Muscle of arm (tissue), 14 donors: ENCODE measurements at places on chromosomes 4 and X. TPM values are rescaled to one million over a fixed set of nuclear protein-coding genes. Genes with fewer than 3 reads are reported as not detected.
A peak's percentile ranks its signal among the peaks of the same experiment; 100 is the strongest.

DNA sequence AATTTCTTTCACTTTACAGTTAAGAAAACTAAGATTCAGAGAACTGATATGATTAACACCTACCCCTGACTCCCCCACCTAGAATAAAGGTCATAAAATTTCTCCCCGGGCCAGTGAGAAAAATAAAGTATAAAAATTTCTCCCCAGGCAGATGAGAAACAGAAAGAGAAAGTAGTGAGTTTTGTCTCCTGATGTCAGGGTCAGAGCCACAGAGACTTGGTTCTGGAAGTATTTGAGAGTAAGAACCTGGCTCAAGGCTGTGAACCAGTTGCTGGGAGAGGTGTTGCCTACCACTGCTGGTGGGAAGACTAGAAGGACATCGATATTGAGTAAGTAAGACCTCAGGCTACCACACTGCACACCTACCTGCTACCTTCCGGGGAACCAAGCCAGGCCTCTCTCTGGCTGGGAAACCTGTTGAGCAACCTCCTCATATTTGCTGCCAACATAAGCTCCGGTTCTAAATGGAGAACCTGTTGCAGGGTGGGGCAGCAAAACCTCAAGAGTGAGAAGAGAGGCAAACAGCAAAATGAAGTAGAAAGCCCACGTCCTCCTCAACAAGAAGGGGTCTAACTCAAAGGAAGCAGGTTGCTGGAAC, 104.2 kb upstream of the PUDP start:
- DNase-seq, result no peak

- no peak for DNase-seq
Observed at GRCh38 chr4:147725673-147726072, 6.2 kb upstream of the ARHGAP10 start.

VCX2 gene
- polyA plus RNA-seq, result not detected

ASMT gene
- polyA plus RNA-seq, result not detected

DNA sequence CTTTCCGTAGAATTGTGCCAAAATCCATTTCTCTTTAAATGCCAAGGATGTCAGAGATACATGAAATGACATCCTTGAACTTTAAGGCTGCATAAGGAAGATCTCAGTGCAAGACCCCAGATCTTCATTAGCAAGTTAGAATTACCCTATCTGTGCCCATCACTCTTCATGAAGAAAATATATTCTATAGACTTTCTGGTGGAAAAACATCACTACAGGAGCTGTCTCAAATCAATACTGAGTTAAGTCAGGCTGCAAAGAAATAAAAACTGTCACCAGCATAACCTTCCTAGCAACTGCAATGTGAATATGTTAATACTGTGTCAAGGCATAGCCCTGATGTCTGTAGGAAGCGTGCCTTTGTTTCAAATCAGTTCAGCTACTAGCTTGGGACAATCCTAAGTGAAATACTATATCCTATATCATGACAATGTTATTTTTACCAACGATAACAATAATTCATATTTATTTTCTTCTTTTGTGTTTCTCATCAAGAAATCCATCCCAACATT, 173.3 kb downstream of the TBCK start:
- no peak for DNase-seq

DNA sequence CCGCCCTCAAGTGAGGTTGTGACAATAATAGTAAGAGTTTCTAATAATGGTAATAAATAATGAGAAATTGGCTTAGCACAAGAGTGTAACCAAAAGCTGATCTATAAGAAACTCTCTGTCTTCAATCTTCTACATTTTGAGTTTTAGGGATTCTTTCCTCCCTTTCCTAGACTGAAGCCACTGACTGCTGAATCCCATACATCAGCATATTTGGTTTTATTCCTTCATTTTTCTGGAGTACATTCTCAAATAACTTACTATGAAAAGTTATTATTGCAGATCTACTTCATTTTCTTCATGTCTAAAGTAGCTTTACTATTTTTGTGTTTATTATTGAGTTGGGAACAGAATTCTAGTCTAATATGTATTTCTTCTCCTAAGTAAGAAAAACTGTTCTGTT, 49.9 kb upstream of the ADAD1 start:
- DNase-seq, result no peak

- DNase-seq, result no peak
Observed at GRCh38 chrX:103864886-103865534, 33.0 kb upstream of the RAB9B start.

CCKAR gene
- not detected for polyA plus RNA-seq

SSX2 gene
- not detected for polyA plus RNA-seq

DNA sequence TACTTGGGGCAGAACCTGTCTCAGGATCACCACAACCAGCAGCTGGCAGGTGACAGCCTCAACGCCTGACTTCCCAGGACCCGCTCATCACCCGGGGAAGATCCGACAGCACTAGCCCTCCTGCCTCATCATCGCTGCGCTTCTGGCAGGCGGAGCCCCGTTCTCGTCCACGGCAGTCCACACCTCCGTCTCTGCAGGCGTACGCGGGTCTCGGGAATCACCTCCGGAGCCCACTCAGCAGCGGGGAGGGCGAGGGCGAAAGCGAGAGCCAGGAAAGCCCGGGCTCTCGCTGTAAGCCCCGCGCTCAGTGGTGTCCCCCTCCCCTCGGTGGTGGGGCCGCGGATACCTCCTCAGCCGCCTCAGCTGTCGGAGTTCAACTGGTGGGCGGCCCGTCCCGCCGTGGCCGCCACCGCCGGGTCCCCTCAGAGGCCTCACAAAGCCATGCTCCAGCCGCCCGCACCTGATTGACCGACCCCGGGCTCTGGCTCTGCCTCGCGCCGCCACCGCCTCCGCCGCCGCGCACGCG, 518 bp upstream of the CNKSR2 start:
- no peak for DNase-seq

DNA sequence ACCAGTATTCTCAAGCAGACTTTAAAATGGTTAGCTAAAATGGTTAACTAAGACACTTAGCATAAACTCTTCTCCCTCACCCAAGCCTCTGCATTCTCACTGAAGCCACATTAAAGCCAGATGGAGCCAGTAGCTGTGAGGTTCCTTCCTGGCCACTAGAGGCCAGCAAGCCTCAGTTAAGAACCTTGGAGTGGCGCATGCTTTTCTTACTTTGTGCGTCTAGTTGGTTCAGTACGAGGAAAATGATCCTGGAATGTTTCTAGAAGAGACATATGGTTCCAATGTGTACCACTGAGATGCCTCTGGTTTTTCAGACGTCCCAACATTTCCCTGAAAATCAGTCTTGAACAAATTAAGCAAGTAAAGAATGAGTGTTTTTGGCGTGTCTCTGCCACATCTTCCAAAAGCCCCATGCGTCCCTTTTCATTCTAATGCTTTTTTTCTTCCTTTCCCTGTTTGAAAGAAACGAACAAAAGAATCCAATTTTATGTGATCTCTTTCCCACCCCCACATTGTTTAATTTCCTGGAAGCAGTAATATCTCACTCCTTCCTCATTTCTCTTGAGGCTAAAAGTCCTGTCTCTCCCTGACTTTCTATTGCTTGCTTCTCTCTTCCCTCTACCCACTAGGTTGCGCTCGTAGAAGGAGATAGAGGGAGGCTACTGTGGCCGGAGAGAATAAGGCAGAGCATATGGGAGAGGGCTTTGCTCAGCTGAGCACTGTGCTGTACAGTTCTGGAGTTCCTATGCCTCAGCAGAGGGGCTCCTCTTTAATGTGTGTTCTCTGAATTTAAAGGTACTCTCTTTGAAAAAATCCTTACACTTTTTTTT, 82.9 kb upstream of the TAB3 start:
- DNase-seq, result peak; percentile 36

DNA sequence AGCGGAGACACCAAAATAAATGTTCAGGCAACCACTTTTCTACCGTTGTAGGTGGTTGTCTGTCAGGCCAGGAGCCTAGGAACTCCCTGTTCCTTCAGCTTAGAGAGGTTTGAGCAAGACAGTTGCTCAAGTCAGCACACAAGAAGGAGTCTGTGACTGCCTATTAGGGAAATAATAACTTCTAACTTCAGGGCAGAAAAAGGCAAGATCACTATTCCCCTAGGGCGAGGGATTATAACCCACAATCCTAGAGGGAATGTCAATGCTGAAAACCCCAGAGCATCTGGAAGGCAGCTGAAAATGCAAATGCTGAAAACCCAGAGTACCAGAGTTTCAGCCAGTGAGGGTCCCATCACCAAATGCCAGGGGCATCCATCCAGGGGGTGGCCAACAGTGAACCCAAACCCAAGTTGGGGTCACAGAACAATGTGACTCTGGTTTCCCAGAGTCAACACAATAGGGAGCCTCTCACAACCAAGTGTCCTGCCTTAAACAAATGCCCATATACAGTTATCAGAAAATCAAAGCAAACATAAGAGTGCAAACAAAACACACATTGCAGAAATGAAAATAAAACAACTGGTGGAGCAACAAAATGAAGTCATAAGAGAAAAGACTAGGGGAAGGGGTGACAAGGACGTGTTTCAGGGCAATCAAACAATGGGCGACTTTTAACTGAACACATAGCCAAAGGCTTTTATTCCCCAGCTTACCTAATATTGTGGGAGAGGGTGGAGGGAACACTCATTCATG, 27.6 kb downstream of the MORF4L2 start:
- DNase-seq, result no peak

MAGEB2 gene
- polyA plus RNA-seq, result not detected

UTP14A gene
- polyA plus RNA-seq, result 29.1 TPM

GRCh38 chr4:5033281-5033841, 14.1 kb upstream of the CYTL1 start:
- DNase-seq, result no peak

- DNase-seq, result peak; percentile 71
Observed at GRCh38 chr4:112910109-112910736, 139.2 kb upstream of the ANK2 start.

DNA sequence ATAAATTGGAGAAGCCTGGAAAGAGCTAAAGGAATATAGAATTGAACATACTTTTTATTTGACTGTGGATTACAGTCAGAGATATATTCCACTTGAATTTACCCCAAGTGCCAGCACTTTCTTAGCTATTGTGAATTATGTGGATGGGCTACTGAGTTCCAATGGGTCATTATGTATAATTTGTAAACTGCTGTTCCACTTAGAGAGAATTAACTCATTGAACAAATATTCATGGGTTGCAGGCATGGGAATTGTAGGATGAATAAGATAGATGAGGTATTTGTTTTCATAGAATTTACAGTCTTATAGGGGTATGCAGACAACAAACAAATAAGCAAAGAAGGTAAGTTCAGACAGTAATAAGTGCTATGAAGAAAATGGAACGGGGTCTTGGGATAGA, 195.7 kb downstream of the SHROOM3 start:
- DNase-seq, result no peak

DNA sequence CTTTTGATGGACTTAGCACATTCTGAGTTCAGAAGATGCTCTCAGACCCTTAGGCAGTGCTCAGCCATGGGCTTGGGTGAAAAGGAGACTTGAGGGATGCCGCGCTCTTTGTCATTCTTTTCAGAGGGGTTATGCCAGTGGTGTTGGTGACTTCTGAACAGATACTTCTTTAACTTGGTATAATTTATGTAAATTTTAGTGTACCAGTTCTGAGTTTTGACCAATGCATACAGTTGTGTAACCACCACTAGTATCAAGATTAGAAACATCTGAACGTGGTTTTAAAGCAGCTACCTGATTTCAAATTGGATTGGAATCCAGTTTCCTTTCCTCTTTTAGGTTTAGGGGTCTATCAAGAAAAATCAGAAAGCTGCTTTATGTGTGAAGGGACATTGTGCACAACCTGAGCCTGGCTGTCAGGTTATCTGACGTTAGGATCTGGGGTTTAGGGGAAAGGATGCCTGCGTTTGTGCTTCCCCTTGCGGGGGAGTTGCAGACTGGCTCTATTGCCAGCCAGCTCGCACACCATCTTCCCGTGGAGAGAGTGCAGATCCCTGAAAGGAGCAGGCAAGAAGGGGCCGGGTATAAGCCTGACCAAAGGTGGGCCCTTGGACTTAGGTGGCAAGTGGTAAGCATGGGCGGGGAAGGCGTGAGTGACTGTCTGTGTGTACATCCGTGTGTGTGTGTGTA, 19.0 kb downstream of the SMS start:
- DNase-seq, result no peak

- no peak for DNase-seq
Observed at GRCh38 chrX:119762718-119763117, 4.3 kb downstream of the SOWAHD start.

- DNase-seq, result no peak
Observed at GRCh38 chr4:96543346-96543745, 703.5 kb downstream of the PDHA2 start.

DNA sequence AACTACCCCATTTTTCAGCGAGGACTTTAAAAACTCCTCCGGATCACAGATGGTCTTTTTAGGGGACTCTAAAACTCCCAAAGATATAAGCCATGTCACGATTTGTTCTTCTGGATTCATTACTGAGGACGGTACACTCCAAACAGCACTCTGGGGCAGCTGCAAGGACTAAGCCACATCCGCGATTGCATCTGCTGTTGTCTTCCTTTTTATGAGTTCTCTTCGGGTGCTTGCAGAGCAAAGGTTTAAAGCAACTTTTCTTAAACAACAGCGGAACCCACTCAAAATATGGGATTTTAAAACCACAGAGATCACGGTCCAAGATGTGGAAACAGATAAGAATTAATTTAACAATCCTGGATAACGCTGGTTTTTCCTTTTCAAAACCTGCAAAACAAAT, at the start of gene ARHGEF6:
Gene ARHGEF6 (minus strand): TSS at position 170 of the 400 bp plus-strand sequence. CDS start 50 bp downstream, at position 120.
- DNase-seq, result peak; percentile 34

DNA sequence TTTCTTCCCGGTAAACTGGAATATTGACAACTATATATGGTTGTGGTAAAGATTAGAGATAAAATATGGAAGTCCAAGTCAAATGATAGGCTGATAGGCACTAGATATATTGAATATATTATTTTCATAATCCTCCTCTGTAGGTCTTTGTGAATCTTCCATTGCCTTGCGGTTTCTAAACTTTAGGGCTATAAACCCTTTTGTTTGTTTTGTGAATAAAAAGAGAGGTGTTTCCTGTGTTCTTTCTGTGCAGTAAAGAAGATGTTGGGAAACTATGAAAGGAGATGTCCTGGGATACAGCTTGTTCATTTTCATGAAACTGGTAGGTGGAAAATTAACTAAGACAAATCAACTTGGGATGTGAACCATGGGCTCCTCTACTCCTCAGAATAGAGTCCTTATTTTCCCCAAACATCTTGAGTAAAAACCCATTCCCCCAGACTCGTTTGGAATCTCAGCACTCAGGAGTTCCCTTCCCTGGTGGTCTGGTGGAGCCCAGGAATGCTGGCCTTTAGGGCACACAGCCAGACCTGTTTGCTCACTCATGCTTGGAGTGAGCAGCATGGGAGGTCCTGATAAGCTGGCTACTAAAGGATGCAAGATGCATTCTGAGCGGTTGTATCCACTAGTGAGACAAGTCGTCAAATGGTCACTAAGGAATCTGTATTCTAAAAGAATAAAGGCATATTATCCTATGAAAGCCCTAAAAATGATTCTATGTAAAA, 22.2 kb downstream of the PRDM8 start:
- no peak for DNase-seq

DNA sequence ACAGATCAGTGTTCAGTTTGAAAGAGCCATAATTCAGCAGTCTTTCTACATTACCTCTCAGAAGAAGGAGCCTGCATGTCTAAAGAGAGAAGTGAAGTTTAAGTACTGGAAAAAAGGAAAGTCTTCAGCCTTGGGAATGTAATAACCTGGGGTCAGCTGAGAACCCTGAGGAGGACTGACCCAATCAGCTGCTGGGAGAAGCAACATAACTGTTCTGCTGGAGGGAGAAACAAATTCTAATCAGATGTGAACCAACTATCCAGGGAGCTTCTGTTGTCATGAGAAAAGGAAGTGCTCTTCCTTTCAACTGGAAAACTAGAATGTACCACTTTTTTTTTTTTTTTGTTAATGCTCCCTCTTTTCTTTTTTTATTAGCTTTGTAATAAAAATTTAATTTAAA, 64.5 kb upstream of the PDE5A start:
- DNase-seq, result peak; percentile 35

GRCh38 chrX:17495052-17495451, 120.1 kb downstream of the NHS start:
- no peak for DNase-seq

GRCh38 chrX:70257423-70258288, 2.3 kb downstream of the P2RY4 start:
- DNase-seq, result no peak

ART3 gene
- 24.8 TPM for polyA plus RNA-seq
